CD4-positive, alpha-beta T cell treated with Interleukin-10 for 1 hour (primary cell): ENCODE measurements at places on chromosomes 12 and 14.

GRCh38 chr14:56172571-56172971, 54.4 kb downstream of the PELI2 start:
- no peak for DNase-seq

DNA sequence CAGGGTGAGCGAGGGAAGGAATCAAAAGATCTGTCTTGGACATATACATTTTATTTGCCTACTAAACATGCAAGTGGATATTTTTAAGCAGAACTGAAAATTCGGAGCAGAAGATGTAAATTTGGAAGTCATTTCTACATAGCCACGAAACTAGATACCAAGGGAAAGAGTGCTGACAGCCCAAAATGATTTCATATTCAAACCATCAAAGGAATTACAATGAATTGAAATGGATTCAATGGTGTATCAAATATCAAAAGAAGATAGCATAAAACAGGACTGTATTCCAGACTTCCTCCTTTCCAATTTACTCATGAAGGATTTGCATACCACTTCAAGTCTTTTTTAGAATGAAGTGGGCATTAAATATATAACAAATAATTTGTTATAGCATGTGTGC, 313.5 kb upstream of the KITLG start:
- DNase-seq = no peak

DNA sequence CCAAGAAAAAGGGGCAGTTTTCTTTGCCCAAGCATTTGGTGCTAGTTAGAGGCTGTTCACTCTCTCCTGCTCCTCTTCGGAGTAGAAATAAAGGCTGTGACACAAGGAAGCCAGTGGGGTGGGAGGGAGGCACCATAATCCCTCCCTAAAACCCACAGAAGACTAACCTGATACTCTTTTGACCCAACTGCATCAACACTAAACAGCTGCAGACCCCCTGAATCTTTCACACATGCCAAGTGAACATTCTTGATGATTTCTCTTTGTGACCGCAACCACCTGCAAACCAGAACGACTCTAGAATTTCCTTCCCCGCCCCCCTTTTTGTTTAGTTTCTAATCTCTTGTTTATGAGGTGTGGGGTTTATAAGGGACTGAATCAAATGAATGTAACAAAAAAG, 175.8 kb upstream of the BCL2L14 start:
- no peak for DNase-seq

- no peak for DNase-seq
Observed at GRCh38 chr12:108888031-108888430, 8.1 kb downstream of the DAO start.

DNA sequence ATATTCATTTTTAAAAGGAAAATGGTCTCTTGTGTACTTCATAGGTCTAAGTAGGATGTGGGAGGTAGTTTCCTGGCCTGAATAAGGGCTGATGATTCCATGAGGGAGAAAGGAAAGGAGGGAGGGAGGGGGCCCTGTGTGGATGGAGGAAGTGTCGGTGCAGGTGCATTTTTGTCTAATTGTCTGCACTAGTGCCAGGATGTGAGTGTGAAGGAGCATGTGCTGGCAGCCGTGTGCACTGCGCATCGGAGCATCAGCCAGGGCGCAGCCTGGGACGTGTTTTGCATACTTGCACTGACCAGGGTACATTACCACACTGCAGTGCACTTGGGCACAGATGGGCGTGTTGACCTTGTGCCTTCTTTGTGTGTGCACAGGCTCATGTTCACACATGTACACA, 29.2 kb downstream of the SMUG1 start:
- DNase-seq = no peak

DNA sequence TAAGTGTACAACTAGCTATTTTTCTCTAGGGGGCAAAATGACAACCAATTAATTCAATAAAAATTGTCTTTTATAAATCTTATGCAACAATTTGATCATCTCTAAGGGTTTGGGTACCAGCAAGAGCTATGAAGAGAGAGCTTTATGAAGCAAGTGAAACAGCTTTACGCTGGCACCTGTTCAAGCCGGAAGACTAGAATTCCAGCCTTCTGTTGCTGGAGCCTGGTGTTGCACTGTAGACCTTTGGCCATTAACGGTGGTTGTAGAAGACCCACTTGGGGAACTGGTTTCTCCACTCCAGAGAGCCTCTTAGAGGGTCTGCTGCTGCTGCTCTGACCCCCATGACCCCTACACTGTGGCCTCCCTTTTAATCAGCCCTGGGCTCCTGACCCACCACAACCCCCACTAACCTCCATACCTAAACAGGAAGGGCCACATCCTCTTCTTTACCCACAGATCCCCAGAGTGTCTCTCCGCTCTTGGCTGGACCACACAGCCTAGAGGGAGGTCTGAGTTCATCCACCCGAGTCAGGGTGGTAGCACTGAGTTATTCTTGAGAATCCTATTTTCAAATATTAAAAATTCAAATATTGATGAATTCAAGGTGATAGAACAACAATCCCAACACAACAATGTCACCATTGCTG, 54.6 kb upstream of the STON2 start:
- DNase-seq = no peak

DNA sequence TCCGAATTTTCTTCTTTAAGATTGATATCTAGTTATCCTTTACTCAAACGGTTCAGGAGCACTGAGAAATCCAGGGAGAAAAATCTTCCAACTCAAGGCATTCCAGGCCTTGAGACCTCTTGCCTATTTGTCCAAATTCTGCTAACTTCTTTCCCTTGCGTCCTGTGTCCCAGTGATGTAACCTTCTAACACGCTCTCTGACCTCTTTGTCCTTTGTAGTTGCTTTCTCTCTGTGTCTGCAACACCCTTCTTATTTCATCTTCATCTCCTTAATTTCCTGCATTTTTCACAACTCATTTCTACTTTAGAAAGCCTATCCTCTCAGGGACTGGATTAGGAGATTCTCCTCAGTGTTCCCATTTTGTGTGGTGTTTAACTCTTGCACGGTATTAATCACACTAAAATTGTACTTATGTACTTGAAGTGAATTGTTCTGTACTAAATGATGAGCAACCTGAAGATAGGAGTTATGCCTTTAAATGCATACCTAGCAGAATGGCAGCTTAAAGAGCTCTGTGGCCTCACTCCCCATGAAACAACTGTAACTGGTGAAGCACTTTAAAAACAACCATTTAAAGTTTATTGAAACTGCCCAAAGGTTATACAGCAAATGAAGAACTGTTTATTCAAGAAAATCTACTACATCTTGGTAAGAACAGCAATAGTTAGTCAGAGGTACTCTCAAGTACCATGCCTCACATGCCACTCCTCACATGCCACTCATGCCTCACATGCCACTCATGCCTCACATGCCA, 7.4 kb upstream of the SNAPC1 start:
- no peak for DNase-seq

DNA sequence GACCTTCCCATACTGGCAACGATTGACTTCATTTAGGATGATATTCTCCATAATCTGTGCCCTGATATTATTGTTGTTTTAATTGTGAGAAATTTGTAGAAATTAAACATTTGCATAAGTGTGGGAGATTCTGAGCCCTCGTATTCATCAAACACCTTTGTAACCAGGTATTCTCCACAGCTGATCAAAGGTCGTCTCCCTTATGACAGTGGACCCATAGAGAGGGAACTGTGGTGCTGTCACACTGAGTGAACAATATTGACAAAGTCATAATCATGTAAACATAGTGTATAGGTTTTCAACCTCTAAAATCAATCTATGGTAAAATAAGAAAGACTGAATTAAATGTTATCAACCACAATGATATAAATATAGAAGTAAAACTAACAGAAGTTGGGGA, 14.9 kb upstream of the PLEKHG3 start:
- DNase-seq = no peak

DNA sequence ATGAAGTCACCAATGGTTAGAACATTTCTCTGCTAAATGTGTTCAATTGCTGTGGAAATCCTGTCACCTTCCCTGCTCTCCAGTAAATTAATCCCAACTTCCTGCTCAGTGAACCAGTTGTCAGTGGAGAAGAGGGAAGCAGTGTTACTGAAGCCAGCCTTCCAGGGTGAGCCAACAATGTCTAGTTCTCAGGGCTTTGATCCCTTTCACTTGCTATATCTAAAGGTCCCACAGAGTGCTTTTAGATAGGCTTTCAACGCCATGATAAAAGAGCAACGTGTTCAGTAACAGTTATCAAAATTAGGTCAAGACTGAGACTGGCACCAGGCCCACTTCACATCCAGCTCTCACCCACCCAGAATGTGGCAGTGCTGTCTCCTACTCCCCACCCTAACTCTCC, 139.7 kb downstream of the KCNH5 start:
- no peak for DNase-seq
